Stimulated activated CD4-positive, alpha-beta T cell treated with anti-CD3 and anti-CD28 coated beads, Interleukin-15, amount 100 ng/mL, for 48 hours (primary cell): ENCODE measurements at places on chromosomes 2 and 18.

DNA sequence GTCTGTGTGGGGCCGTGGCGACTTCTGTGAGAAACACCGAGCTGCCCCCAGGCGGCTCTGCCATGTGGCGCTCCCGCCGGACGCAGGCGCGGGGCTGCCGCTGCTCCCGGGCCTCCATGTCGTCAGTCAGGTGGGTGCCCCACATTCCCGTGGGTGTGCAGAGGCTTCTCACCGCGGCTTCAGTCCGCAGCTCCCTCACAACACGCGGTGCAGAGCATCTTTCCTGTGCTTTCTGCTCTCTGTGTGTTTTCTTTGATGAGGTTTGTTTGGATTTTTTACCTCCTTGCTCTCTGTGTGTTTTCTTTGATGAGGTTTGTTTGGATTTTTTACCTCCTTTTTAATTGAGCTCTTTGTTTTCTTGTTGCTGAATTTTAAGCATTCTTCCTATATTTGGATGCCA, 13.0 kb downstream of the AQP12A start:
- DNase-seq: no peak

DNA sequence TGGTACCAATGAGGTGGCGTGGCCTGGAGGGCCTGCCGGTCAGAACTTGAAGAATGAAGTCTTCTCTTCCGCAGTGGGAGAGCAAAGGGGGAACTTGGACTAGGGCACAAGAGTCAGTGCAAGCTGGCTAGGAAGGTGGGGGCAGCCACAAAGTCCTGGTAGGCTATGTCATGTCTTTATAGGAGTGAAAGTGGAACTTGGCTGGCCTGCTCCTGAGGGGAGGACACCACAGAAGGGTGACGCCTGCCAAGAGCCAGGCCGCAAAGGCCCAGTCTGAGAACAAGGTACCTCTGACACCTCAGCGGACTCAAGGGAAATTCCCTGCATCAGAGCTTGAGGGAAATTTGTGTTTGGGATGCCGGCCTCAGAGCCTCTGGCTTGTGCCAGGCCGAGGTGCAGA, 32.2 kb upstream of the MAP3K20 start:
- DNase-seq: no peak

DNA sequence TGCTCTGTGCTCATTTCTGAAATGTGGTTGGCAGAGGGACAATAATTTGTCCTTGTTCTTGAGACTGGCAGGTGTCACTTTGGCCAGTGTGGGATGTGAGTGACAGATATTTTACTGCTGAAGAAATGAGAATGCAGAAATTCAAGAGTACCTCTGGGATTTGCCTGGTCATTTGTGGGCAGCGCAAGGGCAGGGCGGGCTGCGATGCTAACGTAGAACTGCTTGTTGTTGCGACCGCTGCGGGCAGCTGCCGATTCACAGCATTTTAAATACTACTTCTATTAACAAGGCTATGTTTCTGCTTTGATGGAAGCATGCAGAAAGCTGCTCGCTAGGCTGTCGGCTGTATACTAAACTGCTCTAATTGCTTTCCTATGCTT, 268.6 kb downstream of the FIGN start:
- no peak for DNase-seq

GRCh38 chr2:126995621-126996377, 97.1 kb downstream of the TEX51 start:
- DNase-seq: no peak

DNA sequence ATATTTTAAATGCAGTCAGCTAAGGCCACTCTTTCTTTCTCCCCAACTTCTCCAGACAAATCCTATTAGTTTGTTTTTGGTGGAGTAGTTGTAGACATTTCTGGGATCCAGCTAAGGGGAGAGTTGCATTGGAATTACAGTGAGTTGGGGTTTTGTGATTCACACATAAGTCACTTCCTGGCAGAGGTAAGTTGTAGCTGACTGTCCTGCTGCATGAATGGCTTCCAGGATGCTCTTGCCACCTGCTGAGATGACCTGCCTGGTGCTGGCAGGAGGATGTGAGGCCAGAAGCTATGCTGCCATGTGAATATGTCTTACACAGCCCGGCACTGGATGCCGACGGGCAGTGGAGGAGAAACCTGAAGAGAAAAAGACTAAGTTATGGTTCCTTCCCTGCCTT, 243.7 kb downstream of the TDRD15 start:
- no peak for DNase-seq

- DNase-seq: no peak
These were observed 156.5 kb upstream of the LRATD1 start for GRCh38 chr2:14475994-14476393.

DNA sequence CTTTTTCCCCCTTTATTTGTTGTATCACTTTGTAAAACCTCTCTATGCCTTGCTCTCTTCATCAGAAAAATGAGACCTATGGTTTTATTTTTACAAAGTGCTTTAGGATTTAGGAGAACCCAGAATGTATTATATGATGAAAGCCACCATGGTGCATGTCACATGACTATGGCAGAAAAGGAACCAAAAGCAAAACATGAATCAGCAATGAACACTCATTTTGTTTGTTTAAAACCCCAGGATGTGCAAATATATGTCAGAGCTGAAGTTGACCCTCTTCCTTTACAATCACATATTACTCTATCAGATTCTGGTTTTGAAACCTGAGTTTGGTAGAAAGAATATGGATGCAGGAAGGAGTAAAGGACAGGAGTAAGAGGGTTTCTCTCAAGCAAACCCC, 70.0 kb downstream of the FIGN start:
- no peak for DNase-seq

- DNase-seq: no peak
These were observed 406.3 kb upstream of the PIK3C3 start for GRCh38 chr18:41548521-41549260.

GRCh38 chr2:64857581-64858471, 131.4 kb upstream of the SLC1A4 start:
- no peak for DNase-seq

GRCh38 chr2:178863856-178864620, 56.8 kb upstream of the TTN start:
- no peak for DNase-seq

GRCh38 chr18:52670896-52671295, 330.9 kb downstream of the DCC start:
- DNase-seq: no peak

GRCh38 chr18:42527766-42528165, 572.7 kb downstream of the PIK3C3 start:
- DNase-seq: no peak

GRCh38 chr2:163210430-163210918, 371.9 kb upstream of the KCNH7 start:
- DNase-seq: no peak

- no peak for DNase-seq
These were observed 25.1 kb downstream of the BAZ2B start for GRCh38 chr2:159591221-159591620.

- DNase-seq: no peak
These were observed 111.5 kb upstream of the SH3BP4 start for GRCh38 chr2:234840336-234840735.

- DNase-seq: no peak
These were observed 93.2 kb downstream of the KLF7 start for GRCh38 chr2:207072571-207072970.

DNA sequence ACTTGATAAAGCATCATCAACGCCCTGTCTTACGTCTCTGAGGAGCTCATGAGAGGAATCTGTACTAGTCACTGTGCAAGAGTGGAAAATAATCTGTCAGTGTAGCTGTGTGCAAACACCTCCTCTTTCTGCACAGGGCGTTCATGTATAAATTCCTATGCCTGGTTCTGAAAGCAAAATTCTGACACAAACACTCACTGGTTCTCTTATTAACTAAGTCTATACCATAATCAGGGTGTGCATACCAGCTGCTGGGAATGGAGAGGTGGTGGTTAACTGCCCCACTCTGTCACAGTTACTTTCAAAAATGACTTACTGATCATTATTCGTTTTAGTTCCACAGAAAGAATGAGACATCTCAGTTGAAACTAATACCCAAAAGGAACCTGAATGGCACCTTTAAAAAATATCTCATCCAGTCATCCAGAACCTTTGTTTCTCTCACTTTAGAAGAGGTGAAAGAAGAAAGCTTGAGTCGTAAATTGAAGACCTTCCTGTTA, 35.7 kb downstream of the STK39 start:
- peak; percentile 62 for DNase-seq
